Endothelial cell of coronary artery (primary cell): ENCODE measurements at places on chromosomes 5 and 9. TPM values are rescaled to one million over a fixed set of nuclear protein-coding genes. Genes with fewer than 3 reads are reported as not detected.

The PCDHA2 gene
- total RNA-seq, result 0.18 and 0.19 TPM in 2 replicates

The OR1K1 gene
- not detected in 2 replicates for total RNA-seq

The FNIP1 gene
- total RNA-seq, result 21.1 and 23.6 TPM in 2 replicates

The SNX24 gene
- total RNA-seq, result 8.7 TPM in 2 replicates

The TAS2R1 gene
- total RNA-seq, result not detected in 2 replicates

The TMC1 gene
- 2.1 and 5.8 TPM in 2 replicates for total RNA-seq

The IFNA14 gene
- total RNA-seq, result not detected in 2 replicates

The IL9 gene
- total RNA-seq, result not detected in 2 replicates
